SK-N-DZ (cell line): ENCODE measurements at places on chromosomes 6 and 20.

- no peak for DNase-seq
These were observed 19.0 kb downstream of the PACSIN1 start for GRCh38 chr6:34484899-34485298.

DNA sequence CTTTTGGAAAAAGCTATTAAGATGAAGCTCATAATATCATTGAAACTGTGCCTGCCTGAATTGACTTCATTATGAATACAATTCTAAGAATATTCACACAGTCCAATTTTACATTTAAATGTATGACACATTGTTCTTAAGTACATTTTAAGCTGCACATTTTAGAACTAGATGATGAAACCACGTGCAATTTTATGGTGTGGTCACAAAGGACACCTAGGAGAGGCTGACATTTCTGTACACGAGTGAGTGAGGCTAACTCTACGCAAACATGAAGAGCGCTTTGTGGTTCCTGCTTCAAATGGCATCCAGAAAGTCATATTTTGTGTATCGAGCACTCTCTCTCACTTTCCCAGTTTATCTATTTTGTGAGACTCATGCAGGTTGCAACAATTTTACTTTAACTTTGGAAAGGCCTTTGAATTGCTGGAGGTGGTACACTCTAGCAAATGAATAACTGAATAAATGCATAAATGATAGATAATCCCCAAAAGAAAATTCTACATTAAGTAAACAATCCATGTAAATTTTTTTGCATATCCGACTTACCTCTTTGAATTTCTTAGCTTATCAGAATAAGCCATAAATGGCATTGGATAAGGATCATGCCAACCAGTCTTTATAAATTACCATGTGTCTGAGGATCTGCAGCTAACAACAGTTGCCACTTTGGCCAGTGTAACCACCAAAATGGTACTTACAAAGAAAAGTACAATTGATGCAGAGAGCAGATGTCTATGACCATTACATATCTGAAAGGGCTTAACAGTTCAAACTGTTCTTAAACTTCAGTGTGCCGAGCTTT, 97.3 kb downstream of the NRSN1 start:
- no peak for DNase-seq

DNA sequence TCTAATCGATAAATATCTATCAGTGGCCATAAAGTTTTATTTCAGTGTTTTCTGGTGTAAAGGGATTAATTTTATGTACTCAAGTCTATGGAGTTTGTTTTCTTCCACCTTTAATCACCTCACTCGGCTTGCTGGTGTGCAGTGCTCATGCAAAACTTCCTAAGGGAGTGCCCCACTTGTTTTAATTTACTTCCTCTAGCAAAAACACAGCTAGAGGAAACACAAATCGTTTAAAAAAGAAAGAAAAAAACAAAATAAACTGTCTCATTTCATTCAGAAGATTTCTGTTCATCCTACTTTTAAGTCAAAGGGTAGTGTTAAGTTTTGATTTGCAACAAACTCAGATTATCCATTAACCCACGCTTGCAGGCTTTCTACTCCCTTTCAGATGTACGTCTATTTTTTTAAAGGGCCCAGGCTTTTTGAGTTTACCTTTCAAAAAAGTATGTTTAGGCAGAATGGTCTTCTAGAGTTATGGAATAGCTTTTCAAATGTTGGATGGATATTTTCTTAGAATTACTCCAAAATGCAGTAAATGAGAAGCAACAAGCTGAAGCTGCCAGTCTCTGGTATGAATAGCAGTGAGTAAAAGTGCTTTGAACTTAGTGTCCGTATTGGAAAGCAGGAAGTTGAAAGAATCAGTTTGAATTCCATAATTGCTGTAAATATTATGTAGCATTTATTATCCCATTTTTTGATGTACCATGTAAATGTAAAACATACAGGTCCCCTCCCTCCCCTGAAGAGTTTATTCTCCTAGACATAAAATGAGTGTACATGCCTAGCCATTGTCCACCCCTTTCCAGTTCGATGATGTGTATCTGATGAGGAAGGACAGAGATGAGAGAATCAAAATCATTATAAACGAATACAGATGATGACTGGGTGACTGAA, 113.3 kb downstream of the SLC16A10 start:
- DNase-seq, result no peak

DNA sequence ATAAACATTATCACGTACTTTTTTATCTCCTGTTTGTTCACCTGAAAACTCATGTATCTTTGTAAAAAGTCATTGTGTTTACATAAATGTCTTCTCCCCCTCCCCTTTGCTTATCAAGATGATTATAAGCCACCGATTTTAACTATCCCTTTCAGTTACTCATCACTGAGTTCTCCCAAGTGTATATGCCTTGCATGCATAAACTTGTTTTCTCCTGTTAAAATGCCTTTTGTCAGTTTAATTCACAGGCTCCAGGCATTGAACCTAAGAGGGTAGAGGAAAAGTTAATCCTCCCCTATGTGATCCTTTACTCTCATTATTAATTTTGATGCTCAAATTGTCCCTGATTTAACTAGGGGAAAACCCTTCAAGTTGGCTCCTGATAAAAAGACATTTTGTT, 24.2 kb downstream of the ANKEF1 start:
- no peak for DNase-seq

- no peak for DNase-seq
These were observed 13.3 kb downstream of the HLA-DPB1 start for GRCh38 chr6:33088931-33089620.

GRCh38 chr20:45781391-45781931, 10.2 kb downstream of the WFDC3 start:
- no peak for DNase-seq

DNA sequence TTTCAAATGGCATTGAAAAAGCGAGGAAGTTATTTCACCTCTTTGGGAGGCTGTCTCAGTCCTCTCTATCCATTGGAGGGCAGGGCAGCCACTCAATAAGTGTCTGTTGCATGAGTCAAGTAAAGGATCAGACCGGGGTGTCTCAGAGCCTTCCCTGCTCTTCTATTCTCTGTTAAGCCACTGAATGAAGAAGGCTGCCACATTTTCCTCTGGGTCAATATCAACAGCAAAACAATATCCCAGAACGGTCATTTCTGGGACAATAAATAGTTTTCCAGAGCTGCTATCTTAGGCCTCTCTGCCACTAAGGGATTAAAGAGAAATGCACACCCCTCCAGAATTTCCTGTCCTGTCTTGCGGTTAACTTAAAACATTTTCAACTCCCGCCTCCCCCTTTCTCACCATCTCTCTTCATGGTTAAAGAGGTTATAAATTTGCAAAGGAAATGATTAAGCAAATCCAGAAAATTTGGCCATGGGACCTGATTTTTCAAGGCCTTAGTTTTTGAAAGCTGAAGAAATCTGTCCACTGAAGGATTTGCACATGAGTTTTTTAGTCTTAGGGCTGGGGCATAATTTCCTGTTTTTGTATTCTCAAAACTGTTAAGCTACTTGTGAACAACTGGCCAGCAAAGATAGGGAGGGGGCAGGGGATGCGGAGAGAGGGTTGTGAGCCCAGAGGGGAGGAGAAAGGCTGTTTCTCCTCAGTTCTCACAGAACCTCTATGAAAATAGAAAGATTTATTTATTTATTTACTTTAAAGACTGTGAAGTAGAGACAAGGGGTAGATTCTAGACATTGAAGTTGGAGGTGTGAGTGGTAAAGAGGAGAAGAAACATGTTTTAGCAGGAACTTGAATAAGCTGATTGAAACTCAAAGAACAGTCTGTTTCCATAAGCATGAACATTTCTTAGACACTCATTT, 135.7 kb downstream of the BCAS1 start:
- DNase-seq, result no peak

DNA sequence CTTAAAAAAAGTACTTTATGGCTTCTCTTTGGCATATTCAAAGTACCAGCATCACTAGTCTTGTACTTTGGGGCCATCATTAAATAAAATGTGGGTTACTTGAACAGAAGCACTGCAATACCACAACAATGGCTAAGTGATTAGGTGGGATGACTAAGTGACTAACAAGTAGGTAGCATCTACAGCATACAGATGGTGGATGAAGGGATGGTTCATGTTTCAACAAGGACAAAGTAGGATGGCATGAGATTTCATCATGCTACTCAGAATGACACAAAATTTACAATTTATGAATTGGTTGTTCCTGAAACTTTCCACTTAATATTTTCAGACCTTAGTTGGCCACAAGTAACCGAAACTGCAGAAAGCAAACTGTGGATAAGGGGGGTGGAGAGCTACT, 7.7 kb downstream of the MPC1 start:
- DNase-seq, result no peak

DNA sequence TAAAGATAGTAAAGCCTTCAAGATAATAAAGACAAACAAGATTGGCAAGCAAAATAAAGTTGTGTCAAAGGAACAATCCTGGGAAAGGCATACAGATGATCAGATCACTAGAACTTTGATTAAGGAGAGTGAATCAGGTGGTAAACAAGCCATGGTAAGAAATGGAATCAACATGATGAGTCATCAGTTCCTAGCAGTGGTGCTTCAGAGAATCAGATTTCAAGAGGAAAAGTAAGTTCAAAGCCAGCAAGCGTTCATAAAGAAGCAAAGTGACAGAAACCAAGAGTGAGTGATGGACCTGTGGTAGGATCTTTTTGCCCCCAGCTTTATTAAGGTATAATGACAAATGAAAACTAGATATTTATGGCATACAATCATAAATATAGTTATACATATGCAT, 340.4 kb downstream of the TPBG start:
- DNase-seq, result no peak

DNA sequence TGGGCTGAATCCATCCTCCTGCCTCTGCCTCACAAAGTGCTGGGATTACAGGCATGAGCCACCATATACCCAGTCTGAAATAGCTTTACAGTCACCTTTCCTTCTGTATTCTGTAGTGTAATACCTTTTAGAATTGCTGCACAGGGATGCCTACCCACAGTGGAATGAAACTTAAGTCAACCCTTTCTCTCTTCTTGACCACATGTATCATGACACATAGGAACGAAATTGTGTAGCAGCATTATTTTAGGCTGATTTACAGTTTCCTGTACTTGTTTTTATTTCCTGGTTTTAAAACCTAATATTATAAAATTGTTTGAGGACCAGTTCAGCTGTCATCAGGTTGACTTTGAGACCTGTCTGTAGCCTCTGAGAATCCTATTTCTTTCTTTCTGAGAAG, 297.8 kb downstream of the ZFAND3 start:
- DNase-seq, result no peak

DNA sequence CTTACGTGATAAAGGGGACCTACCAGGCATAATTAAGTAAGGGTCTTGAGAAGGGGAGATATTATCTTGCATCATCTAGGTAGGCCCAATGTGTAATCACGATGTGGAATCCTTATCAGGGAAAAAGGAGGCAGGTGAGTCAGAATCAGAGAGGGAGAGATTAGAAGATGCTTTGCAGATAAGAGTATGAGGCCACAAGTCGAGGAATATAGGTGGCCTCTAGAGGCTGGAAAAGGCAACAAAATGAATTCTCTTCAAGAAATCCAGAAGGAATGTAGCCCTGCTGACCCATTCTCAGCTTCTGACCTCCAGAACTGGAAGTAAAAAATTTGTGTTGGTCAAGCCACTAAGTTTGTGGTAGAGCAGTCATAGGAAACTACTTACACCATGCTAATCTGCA, 11.0 kb upstream of the ENPP4 start:
- no peak for DNase-seq

- DNase-seq, result no peak
These were observed 42.9 kb downstream of the CDH26 start for GRCh38 chr20:60001108-60001507.

DNA sequence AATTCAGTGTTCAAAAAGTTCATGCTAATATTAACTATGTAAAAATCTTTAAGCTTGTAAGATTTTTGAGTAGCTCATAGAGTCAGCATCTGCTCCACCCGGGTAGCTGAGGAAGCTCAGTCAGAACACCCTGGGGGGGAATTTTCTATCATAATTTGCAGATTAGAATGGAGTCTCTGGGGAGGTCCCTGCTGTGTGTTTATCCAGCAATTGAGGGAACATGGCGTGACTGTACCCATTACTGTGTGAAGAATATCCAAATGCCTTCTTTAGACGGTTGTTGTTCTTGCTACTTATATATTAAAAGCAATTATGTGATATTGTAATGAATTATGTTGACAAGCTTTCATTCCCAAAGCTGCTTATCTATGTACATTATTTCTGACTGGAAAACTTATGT, 64.8 kb downstream of the AIG1 start:
- no peak for DNase-seq

DNA sequence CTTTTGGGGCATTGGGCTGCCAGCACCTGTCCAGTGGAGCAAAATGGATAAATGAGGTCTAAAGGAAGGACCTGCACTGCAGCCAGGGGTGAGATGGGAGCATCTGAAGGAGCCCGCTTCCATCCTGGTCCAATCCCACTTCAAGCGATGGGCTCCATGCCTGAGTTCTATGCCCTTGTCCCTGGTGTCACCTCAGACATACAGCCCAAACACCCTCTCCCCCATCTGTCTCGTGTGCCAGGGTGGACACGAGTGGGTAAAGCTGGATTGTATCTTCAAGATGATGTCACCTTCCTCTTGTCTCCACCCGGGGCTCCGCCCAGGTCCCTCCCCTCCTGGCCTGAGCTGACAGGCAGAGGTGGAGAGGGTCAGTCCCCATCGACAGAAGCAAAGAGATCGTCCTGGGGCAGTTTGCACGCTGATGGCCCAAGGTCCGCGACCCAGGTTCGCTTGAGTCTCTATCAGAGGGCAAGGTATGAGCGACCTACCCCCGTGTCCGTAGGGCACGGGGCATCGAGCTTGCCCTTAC, 544 bp downstream of the SMIM29 start:
- DNase-seq, result peak; percentile 55

DNA sequence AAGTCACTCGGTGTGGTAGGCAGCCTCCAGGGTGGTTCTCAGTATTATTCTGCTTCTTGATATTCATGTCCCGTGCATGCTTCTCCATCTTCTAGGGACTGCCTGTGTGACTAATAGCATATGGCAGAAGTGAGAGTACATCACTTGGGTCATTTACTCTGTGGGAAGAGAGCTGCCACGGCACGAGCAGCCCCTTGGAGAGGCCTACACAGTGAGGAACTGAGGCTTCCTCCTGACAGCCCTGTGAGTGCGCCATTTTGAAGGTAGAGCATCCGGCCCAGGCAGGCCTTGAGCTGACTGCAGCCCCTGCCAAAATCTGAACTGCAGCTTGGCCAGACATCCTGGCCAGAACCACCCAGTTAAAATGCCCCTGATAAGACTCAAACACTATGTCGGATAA, 17.3 kb upstream of the MCUR1 start:
- DNase-seq, result no peak

DNA sequence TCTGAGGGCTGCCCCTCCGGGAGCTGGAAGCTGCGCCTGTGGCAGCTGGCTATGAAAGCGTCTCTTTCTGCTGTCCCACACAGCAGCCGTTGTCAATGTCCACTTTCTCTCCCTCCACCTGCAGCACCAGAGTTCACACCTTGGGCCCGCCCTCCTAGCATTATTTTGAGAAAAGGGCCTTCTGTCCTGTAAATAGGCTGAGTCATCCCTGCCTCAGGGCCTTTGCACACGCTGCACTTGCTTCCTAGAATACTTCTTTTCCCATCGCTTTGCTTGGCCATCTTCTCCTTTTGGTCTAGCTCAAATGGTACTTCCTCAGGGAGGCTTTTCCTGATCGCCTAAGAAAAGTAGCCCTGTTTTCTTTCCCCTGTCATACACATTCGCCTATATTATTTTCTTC, 69.3 kb upstream of the ZNFX1 start:
- DNase-seq, result no peak

- no peak for DNase-seq
These were observed 147.4 kb downstream of the BACH2 start for GRCh38 chr6:90149280-90149679.

GRCh38 chr20:24835195-24835594, 113.9 kb upstream of the CST7 start:
- no peak for DNase-seq
